ENCODE measurements at places on chromosomes 6 and 20.

DNA sequence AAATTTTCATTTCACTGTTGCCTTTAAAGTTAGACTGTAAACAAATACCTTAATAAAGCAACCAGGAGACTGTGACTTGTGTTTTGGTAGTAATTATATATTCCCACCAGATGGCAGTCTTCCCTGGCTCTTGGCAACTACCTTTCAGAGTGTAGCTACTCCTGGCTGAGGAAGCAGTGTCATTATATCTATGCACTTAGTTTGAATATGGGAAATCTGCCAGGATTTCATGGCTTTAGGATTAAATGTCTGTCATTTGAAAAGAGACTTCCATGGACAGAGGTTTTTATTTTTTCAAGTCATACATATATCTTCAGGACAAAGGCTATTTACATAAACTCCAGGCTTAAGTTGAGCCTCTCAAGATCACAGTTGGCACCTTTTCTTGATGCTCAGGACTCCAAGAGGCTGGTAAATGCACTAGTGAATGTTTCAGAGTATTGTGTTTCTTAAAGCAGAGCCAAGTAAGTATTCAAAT, 160.1 kb downstream of the C6orf58 start:
- DNase-seq: peak; percentile 85

- DNase-seq: no peak
These were observed 42.5 kb upstream of the VGLL2 start for GRCh38 chr6:117222861-117223260.

DNA sequence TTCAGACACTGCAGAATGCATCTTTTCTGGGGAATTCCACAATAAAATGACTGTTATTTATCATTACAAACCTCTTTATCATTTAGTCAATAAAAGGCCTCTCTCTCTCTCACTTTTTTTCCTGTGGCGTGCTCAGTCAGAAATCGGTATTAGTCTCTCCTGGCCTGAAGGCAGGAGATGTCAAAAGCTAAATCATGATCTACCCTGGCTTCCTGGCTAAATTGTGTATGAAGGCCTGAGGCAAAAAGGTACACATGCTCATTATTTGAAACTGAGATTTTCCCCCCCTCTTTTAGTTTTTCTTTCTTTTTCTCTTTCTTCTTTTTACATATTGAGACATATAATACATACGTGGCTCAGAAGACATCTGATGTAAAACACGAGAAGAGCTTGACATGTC, 375.0 kb upstream of the SLC35B3 start:
- no peak for DNase-seq

- DNase-seq: no peak
These were observed 88.1 kb upstream of the IYD start for GRCh38 chr6:150280703-150281102.

DNA sequence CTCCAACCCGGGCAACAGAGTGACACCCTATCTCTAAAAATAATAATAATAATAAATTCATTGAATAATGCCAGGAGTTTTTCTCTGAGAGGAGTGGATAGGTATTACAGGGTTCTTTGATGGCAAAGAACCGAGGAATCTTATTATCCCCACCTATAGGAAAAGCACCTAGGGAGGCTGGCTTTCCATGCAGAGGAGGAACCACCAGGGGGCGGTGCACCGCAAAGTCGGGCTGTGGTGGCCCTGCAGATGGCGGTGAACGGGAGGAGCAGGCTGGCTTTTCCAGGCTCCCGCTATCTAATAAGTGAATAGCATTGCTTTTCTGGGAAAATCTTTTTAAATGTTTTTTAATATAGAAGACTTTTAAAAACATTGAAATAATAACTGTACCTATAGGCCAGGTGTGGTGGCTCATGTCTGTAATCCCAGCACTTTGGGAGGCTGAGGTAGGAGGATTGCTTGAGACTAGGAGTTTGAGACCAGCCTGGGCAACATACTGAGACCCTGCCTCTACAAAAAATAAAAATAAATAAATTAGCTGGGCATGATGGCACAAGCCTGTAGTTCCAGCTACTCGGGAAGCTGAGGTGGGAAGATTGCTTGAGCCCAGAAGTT, 864.2 kb downstream of the KIF16B start:
- no peak for DNase-seq

GRCh38 chr20:31822421-31823330, 3.5 kb downstream of the MYLK2 start:
- DNase-seq: peak; percentile 93

DNA sequence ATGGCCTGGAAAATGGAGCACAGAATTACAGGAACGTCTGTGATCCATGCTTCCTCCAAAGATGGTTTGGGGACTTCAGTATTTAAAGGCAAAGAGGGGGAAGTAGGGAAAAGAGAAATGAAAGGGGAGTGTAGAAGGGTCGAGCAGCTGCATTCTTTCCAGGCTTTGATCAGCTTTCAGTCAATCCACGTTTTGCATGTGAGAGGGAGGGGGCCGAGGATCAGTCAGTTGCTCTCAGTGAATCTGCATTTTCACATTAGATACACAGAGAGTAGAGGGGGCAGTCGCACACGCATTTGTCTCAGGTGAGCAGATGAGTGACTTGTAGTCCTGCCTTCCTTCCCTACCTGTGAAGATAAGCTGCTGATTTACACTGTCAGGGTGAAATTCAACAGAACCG, 78.8 kb downstream of the FOXF2 start:
- no peak for DNase-seq

- no peak for DNase-seq
These were observed 43.1 kb upstream of the CD93 start for GRCh38 chr20:23129266-23129665.

GRCh38 chr6:127031511-127031910, 87.0 kb upstream of the RSPO3 start:
- DNase-seq: no peak

DNA sequence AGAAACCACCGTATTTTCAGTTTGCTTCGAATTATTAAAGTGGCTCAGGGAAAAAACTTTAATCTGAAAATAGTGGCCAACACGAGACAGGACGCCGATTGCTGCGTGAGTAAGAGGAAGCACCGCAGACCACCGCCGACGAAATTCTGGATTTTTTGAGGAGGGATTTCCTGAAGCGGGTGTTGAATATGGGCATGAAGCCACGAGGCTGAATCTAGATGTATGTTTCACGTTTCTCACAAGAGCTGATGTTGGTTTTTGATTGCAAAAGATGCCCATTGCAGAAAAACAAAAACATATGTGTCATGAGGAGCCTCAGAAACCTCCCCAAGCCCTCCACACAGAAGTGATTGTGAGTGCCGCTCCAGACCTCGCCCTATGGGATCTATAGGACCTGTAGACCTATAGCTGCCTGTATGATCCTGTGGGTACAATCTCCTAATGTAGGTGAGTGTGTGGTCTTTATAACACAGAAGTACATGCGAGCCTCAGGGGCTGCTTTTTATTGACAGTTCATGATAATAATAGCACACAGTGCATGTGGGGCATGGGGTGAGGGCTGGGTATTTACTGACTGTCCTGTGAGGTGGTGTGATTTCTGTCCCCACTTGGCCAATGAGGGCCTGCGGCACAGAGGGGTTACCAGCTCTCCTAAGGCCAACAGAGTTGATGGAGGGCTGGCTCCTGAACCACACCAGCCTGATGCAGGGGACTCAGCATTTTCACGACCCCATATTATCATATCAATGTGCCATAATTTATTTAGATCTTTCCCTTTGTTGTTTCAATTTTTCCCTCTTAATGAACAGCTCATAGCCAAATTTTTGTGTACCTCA, 243.9 kb downstream of the DLL1 start:
- DNase-seq: no peak

DNA sequence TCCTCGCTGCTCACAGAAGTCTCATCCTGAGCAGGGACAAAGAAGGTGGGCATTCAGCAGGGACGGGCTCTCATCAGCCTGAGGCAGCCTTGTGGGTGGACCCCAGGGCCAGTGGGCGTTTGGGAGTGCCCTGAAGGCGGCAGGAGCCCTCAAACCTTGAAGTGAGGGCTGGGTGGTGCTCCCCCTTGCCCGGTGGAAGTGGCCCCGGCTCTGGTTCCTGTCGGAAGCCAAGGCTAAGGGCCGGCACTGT, 110.5 kb downstream of the NOL4L start:
- DNase-seq: peak; percentile 85

GRCh38 chr20:48826883-48827771, 672 bp downstream of the PREX1 start:
- peak; percentile 83 for DNase-seq

- DNase-seq: no peak
These were observed 91.2 kb upstream of the EXOC2 start for GRCh38 chr6:783966-784735.

DNA sequence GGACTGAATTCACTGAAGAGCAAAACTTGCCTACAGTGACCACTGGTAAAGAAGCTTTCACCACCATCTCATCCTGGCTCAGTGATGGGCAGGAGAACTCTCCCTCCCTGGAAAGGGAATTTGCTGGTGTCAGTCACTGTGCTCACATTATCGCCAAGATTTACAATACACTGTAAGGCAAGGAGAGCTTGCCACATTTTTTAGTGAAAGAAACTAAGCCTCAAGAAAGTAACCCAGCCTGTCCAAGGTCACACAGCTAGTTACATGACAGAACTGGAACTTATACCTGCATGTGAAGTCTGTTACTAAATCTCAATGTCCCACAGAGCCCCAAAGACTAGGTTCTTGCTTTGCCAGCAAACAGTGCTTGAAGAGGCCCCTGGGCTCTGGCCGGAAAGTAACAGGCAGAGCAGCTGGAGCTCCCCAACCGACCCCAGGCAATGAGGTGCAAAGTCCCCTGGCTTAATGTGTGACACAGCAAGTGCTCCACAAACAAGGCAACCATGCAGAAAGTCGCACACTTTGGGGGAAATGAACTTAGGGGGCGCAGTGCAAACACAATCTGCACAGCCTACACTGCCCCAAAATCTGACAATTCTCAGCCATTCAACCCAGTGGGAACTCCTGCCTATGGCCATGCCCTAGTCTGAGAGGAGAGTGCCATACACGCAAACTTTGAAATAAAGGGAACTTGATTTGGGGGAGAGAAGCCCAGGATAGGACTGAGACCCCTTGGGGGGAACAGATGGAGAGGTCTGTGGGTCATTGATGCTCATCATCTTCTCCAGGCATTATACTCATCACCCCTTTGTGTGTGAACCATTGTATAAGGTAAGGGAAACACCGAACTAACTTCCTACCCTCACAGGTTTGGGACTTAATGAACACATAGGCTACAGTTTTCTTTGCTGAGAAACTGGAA, 1.9 kb downstream of the BCL2L1 start:
- DNase-seq: peak; percentile 68

GRCh38 chr6:7145885-7146828, 38.4 kb downstream of the RREB1 start:
- peak; percentile 84 for DNase-seq

- DNase-seq: no peak
These were observed 36.6 kb downstream of the IRF4 start for GRCh38 chr6:428047-428603.

GRCh38 chr6:24957199-24957598, 21.4 kb upstream of the RIPOR2 start:
- DNase-seq: no peak

DNA sequence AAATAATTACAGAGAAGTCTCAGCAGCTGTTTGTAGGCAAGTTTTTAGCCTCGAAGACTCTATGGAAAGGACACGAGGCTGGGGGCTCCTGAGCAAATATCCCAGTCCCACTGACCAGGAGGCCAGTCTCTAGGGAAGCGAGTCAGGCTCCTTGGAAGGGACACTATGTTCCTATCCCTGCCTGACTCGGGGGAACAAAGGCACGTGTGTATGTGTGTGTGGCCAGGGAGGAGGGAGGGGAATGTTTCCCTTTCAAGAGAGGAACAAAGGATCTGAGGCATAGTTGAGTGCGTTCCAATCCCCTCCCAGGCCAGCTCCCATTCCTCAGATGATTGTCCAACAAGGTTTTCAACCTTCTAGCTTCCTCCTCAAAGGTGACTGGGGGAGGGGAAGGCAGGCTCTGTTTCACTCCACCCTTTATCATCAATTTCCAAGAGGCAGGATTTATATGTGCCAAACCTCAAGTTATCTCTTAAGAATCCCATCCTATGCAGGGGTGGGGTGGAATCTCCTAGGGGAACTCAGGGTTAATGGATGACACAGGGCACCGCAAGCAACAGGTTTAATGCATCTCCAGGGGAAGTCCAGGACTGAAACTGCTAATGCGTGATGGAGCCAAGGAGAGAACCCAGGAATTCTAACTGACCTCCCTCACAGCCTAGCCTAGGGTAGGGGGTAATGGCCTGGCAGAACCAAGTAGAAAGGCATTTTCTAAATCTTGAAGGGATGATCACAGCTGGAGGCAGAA, 9.9 kb downstream of the BCL2L1 start:
- DNase-seq: peak; percentile 65

- no peak for DNase-seq
These were observed 52.9 kb downstream of the EDN1 start for GRCh38 chr6:12343122-12343439.

DNA sequence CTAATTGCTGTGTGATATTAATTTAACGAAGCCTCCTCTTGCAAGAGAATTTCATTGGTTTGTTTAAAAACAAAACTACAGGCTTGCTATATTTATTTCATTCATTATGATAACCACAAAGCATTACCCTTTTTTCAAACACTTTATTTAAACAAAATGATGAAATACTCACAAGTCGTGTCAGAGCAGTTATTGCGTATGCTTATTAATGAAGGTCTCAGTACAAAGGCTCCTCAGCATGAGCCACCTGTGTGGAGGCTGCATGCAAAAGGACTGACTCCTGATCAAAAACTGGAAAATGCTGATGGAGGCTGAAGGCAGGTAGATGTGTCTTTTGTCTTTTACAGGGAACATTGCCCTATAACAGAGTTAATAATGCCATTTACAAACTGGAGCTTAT, 130.5 kb downstream of the CRYBG1 start:
- no peak for DNase-seq

DNA sequence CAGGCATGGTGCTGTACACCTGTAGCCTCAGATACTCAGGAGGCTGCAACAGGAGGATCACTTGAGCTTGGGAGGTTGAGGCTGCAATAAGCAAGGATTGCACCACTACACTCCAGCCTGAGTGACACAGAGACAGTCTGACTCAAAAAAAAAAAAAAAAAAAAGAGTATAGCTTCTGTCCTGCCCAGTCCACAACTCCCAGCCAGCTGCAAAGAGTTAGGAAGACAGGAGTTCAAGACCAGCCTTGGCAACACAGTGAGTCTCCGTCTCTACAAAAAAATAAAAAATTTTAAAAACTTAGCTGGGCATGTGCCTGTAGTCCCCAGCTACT, 28.3 kb upstream of the TLDC2 start:
- DNase-seq: no peak

- DNase-seq: no peak
These were observed 332.2 kb upstream of the RSPO3 start for GRCh38 chr6:126786262-126786661.

DNA sequence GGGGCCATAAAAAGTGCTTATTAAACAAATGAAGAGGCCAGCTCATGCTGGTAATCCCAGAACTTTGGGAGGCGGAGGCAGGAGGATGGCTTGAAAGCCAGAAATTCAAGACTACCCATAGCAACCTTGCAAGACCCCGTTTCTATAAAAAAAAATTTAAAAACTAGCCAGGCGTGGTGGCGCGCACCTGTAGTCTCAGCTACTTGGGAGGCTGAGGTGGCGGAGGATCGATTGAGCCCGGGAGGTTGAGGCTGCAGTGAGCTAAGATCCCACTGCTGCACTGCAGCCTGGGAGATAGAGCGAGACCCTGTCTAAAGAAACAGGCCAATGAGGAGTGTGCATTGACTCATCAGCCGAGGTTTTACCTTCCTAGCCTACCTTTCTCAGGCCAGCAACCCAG, 15.2 kb downstream of the NPEPL1 start:
- no peak for DNase-seq

All from kidney (tissue), 22 donors.